Activated naive CD8-positive, alpha-beta T cell treated with anti-CD3 and anti-CD28 coated beads, Interleukin-2, amount 10 ng/mL, durations not matched to agents 7 days and 5 days (primary cell): ENCODE measurements at places on chromosomes 3 and 15. TPM values are rescaled to one million over a fixed set of nuclear protein-coding genes. Genes with fewer than 3 reads are reported as not detected.
A peak's percentile ranks its signal among the peaks of the same experiment; 100 is the strongest.

DNA sequence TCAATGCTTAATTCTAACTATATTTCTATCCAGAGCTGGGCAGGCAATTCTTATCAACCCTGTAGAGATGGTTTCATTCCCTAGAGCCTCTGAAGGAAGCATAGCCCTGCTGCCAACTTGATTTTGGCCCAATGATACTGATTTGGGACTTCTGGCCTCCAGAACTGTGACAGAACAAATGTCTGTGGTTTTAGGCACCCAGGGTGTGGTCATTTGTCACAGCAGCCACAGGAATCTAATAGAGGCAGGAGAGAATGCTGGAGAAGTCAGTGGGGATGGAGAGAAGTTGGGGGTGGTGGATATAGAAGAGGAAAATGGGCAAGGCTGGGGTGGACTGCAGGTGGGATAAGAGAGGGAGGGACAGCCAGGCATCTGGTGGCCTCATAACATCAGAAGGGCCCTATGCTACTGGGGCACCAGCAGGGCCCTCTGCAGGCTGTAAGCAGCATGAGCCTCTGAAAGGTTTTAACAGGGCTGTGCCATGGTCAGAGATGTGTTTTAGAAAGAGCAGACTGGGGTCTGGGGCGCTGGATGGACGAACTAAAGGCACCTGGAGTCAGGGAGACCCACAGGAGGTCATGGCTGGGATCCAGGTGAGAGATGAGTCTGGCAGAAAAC, 19.8 kb downstream of the MRPS11 start:
- H3K36me3 ChIP-seq: no peaks in the 10 kb centered on the region
- H3K4me3 ChIP-seq: no peak overlapping the region
- H3K4me1 ChIP-seq: no peaks in the 10 kb centered on the region
- no peak overlapping the region for H3K27ac ChIP-seq
- H3K27me3 ChIP-seq: no peaks in the 10 kb centered on the region

GRCh38 chr3:78792733-78793132, 975.1 kb downstream of the ROBO1 start:
- H3K4me1 ChIP-seq: peaks cover 7% of the 10 kb centered on the region
- H3K4me3 ChIP-seq: no peak overlapping the region
- no peak for DNase-seq
- no peaks in the 10 kb centered on the region for H3K27me3 ChIP-seq

- peaks cover 15% of the 10 kb centered on the region for H3K36me3 ChIP-seq
- peaks cover 65% of the 10 kb centered on the region for H3K4me1 ChIP-seq
- peak; percentile 60 for DNase-seq
Measured at GRCh38 chr15:101206176-101206591, 45.7 kb downstream of the CHSY1 start.

DNA sequence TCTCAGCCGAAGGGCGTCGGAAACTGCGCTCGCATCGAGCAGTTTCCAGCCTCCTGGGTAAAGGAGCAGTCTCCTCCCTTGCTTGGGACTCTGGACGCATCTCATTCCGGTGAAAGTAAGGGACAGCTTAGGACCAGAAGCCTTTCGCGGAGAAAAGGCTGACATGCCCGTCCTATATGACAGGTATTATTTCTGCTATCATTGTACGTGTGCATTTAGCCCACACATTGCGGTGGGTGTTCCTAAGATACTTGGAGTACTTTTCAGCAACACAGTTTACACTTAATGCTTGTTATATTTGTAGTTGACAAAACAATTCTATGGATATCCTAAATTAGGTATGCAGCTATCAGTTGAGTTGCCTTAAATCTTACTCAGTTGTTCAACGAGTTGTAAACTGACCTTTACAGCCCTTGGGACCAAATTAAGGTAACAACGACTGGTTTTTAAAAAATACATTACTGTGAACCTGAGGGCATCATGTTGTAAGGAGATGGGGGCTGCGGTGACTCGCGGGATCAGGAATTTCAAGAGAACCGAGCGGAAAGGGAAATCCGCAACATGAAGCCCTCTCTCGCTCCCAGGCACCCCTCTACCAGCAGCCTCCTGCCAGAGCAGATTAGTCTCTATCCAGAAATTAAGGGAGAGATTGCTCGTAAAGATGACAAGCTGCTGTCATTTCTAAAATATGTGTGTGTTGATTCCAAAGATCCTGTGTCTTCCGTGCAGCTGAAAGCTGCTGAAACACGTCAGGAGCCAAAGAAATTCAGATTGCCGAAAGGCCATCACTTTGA, 632 bp upstream of the COPS2 start:
- H3K27me3 ChIP-seq: no peaks in the 10 kb centered on the region
- peak overlapping the region; percentile 89 for H3K4me3 ChIP-seq
- peaks cover 29% of the 10 kb centered on the region for H3K4me1 ChIP-seq
- H3K27ac ChIP-seq: peak overlapping the region; percentile 93
- peaks cover 2% of the 10 kb centered on the region for H3K36me3 ChIP-seq

GRCh38 chr3:188269040-188269439, 115.1 kb downstream of the LPP start:
- H3K4me1 ChIP-seq: peaks cover 7% of the 10 kb centered on the region
- H3K27me3 ChIP-seq: no peaks in the 10 kb centered on the region
- H3K27ac ChIP-seq: no peak overlapping the region
- peaks cover 15% of the 10 kb centered on the region for H3K36me3 ChIP-seq
- H3K4me3 ChIP-seq: no peak overlapping the region

DNA sequence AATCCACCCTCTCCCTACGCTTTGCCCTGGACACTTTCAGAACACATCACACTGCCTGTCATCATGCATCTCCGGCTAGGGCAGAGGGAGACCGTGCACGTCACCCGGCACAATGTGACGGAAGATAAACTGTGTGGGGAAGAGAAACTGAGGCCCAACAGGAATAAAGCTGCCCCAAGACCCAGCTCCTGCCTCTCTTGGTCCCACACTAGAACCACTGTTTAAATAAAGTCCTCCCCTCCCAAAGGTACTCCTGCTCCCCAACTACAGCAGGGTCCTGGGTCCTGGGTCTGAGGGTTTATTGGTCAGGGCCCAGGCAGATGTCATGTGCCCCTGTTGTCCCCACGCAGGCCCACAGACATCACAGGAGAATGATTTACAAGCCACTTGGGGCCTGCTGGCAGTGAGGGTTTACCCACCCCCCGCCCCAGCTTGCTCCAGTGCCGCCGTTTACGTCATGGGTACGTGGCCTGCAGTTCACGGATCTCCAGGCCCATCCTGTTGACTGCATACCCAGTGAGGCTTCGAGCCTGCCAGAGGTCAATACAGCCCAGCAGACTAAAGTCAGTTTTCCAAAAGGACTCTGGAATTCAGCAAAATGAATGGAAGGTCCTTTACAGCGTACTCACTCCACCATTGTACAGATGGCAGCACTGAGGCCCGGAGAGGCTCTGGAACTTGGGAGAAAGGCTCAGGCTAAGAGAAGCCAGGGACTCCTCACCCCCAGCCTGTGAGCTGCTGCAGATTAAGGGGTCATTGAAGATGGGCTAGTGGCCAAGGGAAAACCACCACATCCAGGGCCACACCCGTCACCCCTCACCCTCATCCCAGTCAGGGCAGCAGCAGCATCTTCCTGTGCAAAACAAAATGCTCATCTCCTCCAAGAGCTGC, 23.2 kb downstream of the ALS2CL start:
- H3K27me3 ChIP-seq: no peaks in the 10 kb centered on the region
- no peak for DNase-seq
- H3K4me3 ChIP-seq: no peak overlapping the region
- no peaks in the 10 kb centered on the region for H3K36me3 ChIP-seq

DNA sequence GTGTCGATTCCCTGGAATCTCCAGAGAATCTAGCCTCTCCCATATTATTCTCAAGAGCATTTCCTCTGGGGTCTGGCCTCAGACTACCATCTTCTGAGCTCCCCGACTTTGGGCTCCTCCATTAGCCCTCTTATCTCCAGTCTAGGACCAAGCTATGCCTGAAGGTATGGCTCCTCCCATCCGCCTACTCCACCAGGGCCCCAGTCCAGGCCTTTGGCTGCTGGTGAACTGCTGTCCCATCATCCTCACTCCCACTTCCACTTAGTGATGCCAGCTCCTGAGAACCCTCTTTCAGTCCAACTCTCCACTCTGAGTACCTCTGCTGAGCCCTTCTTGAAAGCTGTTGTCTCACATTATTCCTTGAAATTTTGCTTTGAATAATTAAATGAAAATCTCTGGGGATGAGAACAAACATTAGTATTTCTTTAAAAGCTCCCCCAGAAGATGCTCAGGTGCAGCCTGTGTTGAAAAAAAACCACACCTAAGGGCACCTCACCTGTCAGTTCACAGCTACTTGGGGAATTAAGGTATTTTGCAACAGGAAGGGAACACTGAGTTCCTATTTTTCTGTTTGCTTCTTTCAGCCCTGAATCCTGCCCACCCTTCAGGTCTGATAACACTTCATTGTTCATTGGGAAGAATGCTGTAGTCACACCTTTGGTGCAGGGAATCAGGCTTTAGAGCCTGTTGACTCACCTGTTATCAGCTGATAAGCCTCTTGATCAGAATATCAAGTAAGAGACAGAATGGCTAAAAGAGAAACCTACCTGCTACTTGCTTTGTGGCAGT, 9.5 kb downstream of the CLDN18 start:
- no peak for DNase-seq
- no peaks in the 10 kb centered on the region for H3K36me3 ChIP-seq
- no peaks in the 10 kb centered on the region for H3K4me1 ChIP-seq
- no peak overlapping the region for H3K4me3 ChIP-seq

DNA sequence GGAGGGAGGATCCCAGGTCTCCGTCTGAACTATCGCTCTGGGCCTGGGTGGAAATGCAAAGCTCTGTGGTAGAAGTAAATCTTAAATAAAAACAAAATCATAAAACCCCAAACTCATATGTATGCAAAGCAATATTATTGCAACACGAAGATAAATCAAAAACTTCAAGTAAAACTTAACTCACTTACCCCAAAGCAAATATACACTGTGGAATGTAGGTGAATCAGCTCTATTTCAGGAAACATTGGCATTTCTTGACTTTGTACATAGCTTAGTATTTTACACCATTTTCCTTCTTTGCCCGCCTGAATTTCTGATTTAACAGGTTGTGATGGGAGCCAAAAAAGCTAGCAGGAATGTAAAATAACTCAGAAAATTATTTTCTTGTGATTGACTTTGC, 126.2 kb downstream of the TPRG1 start:
- H3K4me3 ChIP-seq: no peak overlapping the region
- no peaks in the 10 kb centered on the region for H3K27me3 ChIP-seq
- peaks cover 5% of the 10 kb centered on the region for H3K36me3 ChIP-seq
- peaks cover 10% of the 10 kb centered on the region for H3K4me1 ChIP-seq

DNA sequence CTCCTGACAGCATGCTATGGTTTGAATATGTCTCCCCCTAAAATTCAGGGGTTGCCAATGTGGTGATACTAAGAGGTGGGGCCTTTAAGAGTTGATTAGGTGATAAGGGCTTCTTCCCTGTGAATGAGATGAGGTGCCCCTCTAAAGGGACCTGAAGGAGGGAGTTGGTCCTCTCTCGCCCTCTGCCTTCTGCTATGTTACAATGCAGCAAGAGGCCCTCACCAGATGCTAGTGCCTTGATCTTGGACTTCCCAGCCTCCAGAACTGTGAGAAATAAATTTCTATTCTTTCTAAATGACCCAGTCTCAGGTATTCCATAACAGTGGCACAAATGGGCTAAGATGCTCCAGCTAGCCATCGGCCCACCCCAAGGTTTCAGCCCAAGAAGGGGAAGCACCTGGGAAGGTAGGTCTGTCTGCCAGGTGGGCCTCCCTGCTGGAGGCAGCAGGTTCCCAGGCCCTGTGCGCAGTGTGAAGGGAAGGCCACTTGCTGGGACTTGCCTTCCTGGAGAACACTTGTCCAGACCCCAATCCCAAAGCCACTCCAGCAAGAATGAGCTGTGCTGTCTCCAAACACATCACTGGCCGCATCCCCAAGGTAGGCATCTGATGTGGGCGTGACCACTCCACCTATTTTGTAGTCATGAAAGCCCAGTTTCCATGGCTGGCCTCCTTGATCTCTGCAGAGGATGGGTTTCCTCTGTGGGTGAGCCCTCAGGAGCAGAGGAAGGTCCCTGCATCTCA, 9.0 kb downstream of the TGM4 start:
- H3K36me3 ChIP-seq: no peaks in the 10 kb centered on the region
- H3K4me3 ChIP-seq: no peak overlapping the region
- no peak for DNase-seq
- H3K27ac ChIP-seq: no peak overlapping the region
- H3K4me1 ChIP-seq: no peaks in the 10 kb centered on the region
- H3K27me3 ChIP-seq: peaks cover 20% of the 10 kb centered on the region

GRCh38 chr15:29141308-29142128, 128.1 kb downstream of the NSMCE3 start:
- H3K4me1 ChIP-seq: peaks cover 7% of the 10 kb centered on the region
- no peaks in the 10 kb centered on the region for H3K36me3 ChIP-seq
- no peak for DNase-seq

DNA sequence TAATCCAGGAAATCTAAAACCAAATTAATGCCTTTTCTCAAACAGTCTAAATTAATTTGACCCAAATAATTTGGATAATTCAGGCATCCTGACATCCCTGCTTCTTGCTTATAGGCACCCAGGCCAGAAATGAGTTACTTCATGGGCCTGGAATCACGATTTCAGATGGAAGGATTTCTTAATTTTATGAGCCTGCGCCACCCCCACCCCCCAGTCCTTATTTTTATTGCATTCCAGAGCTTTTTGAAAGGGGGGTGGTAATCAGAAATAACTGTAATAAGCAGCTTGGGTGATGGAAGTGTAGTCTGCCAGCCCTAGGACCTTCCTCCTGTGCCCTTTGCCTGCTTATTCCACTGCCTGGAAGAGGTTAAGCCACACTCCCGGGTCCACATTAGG, 1.3 kb downstream of the AP2M1 start:
- H3K4me3 ChIP-seq: peak overlapping the region; percentile 92
- H3K36me3 ChIP-seq: peaks cover 17% of the 10 kb centered on the region
- H3K4me1 ChIP-seq: peaks cover 20% of the 10 kb centered on the region
- peak overlapping the region; percentile 81 for H3K27ac ChIP-seq
- DNase-seq: no peak

Gene C15orf62
- total RNA-seq: 2.4 TPM

Gene NSMCE3
- total RNA-seq: 12.3 TPM

Gene TNNC1
- total RNA-seq: 3.0 TPM

Gene ZPLD1
- total RNA-seq: not detected

Gene CASR
- not detected for total RNA-seq
